ENCODE measurements at places on chromosomes 1 and 21. TPM values are rescaled to one million over a fixed set of nuclear protein-coding genes. Genes with fewer than 3 reads are reported as not detected.

DNA sequence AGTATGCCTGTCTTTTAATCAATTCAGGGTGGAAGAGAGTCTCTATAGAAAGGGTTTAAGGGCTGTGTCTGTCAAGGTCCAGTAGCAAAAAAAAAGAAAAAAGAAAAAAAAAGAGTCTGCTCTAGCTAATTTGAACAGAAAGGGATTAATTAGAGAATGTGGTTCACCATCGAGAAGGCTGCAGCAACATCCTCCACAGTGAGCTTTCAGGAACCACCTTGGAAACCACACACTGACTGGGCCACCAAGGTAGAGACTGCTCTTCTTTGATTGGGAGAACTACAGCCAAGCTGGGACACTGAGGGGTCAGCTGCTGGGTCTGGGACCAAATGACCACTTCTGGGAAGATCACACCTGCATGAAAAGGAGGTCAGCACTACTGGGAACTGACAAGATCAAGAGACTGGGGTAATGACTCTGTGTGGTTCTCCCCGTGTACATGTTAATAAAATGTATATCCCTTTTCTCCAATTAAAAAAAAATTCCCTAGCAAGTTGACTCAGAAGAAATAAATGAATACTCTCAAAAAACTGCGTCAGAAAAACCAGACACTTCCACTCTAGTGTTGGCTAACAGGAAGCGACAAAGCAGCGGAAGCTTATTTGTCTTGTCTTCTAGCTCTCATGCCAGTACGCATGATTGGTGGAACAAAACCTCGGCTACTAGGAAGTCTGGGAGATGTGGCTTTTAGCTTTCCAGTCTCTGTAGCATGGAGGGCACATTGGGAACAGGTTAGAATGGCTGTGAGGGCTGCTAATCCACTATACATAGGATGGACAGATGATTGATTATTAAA is 60.0 kb upstream of the IVNS1ABP start:
- DNase-seq, result no peak

- peak; percentile 51 for DNase-seq
Measured at GRCh38 chr1:186626356-186626932, 53.8 kb downstream of the PTGS2 start.

GRCh38 chr1:200379432-200379757 is 30.4 kb downstream of the ZNF281 start:
- no peak for DNase-seq

- DNase-seq, result no peak
Measured at GRCh38 chr1:75980972-75981897, 49.0 kb upstream of the ASB17 start.

DNA sequence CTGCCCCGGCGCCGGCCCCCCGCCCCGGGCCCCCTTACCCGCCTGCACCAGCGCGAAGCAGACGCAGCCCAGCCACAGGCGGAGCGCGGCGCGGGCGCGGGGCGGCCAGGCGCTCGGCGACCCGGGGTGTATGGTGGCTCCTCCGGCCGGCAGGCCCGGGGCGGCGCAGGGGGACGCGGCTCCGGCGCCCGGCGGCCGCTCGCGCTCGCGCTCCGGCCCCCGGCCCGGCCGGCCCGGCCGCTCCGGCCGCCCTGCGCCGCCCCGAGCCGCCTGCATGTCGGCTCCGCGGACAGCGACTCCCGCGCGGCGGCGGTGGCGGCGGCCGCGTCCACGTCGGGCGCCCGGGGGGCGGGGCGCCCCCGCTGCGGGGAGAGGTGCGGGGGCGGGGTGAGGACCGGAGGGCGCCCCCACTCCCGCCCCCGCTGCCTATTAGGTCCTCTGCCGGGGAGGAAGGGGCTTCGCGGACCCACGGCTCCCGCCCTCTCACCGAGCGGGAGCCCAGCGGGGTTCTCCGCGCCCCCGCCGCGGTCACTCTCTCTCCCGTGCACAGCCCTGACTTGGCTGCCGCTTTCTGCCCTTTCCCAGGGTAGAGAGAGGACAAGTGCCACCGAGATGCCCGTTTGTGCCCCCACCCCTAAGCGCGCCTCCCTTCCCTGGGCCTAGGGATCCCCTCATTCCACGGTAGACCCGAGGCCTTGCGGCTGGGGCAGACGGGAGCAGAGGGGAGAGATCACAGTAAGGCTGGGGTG is at the start of gene FNDC5:
TSS of gene FNDC5 (minus strand) at position 298 of the 749 bp plus-strand sequence.
- no peak for DNase-seq

Gene BCAR3
- 46.5 TPM for total RNA-seq
